Natural killer cell treated with Interleukin-12 subunit alpha and Interleukin-12 subunit beta and Interleukin-15 and Interleukin-18, amount 100 ng/mL, for 72 hours (primary cell): ENCODE measurements at places on chromosomes 5 and 9. TPM values are rescaled to one million over a fixed set of nuclear protein-coding genes. Genes with fewer than 3 reads are reported as not detected.

PCDHB5 gene
- not detected for total RNA-seq

IGFBPL1 gene
- total RNA-seq, result not detected

INSL4 gene
- not detected for total RNA-seq

UQCRQ gene
- total RNA-seq, result 366 TPM

PCDHGA5 gene
- 0.36 TPM for total RNA-seq

NCS1 gene
- total RNA-seq, result 38.1 TPM

SHLD3 gene
- 7.1 TPM for total RNA-seq

PCDHGA2 gene
- total RNA-seq, result not detected

DNA sequence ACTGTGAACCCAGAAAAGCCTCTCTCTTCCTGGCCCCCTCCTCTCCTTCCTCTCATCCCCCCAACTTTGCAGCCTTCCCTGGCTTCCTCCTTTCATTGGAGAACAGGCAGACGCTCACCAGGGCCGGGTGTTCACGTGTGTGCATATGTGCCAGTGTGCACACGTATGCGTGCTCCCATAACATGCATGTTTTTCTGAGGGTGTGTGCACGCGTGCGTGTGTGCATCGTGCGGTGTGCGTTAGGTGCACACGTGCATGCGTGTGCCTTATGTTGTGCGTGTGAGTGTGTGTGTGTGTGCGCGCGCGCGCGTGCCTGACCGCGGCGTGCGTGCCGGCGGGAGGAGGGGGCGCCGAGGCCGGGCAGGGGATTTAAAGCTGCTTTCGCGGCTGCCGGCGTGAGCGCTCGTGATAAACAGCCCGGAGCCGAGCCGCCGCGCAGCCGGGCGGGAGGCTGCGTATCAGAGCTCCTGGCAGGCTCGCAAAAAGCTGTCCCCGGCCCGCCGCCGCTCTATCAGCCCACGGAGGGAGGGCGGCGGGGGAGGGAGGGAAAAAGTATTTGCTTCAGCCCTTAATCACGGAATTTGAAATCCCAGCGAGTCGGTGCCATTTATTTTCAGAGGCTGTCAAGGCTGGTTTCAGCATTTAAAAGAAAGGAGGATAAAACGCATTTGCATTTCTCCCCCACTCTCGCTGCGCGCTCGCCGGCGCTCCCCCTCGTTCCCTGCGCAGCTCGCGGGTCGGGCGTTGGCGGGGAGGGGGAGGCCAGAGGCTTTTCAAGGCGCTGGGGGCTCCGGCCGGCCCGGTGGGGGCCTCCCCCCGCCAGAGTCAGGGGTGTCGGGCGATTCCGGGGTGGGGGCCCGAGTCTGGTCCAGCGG, 183.9 kb downstream of the C9orf50 start:
- no peak for DNase-seq
- H3K27me3 ChIP-seq, result peaks cover 30% of the 10 kb centered on the region
- H3K4me3 ChIP-seq, result peak overlapping the region; percentile 77
- H3K4me1 ChIP-seq, result peaks cover 21% of the 10 kb centered on the region
- H3K27ac ChIP-seq, result no peak overlapping the region

GRCh38 chr5:9324348-9325077, 221.4 kb downstream of the SEMA5A start:
- no peak for DNase-seq
- no peaks in the 10 kb centered on the region for H3K36me3 ChIP-seq
- H3K4me1 ChIP-seq, result no peaks in the 10 kb centered on the region
- H3K27ac ChIP-seq, result no peak overlapping the region
- no peaks in the 10 kb centered on the region for H3K27me3 ChIP-seq

- no peaks in the 10 kb centered on the region for H3K4me1 ChIP-seq
- H3K4me3 ChIP-seq, result no peak overlapping the region
- peaks cover 4% of the 10 kb centered on the region for H3K36me3 ChIP-seq
- no peak for DNase-seq
- no peak overlapping the region for H3K27ac ChIP-seq
- no peaks in the 10 kb centered on the region for H3K27me3 ChIP-seq
Observed at GRCh38 chr5:45205403-45205961, 396.7 kb downstream of the MRPS30 start.

DNA sequence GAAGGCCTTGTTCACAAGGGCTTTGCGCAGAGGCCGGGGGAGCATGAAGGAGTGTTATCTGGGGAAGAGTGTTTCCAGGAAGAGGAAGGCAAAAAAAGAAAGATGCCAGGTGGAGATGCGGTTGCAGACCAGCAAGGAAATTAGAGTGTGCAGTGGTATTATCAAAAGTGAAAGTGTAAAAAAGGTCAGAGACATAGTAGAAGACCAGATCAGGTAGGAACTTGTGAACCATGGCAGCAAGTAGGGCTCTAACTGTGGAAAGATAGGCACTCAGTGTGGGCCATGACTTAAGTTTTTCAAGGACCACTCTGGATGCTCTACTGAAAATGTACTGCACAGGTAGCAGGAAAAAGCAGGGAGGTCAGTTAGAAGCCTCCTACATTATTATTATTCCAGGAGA, 90.1 kb upstream of the SPOCK1 start:
- H3K36me3 ChIP-seq, result peaks cover 4% of the 10 kb centered on the region
- peaks cover 60% of the 10 kb centered on the region for H3K27me3 ChIP-seq
- H3K4me1 ChIP-seq, result peaks cover 6% of the 10 kb centered on the region
- H3K4me3 ChIP-seq, result no peak overlapping the region
- DNase-seq, result no peak

DNA sequence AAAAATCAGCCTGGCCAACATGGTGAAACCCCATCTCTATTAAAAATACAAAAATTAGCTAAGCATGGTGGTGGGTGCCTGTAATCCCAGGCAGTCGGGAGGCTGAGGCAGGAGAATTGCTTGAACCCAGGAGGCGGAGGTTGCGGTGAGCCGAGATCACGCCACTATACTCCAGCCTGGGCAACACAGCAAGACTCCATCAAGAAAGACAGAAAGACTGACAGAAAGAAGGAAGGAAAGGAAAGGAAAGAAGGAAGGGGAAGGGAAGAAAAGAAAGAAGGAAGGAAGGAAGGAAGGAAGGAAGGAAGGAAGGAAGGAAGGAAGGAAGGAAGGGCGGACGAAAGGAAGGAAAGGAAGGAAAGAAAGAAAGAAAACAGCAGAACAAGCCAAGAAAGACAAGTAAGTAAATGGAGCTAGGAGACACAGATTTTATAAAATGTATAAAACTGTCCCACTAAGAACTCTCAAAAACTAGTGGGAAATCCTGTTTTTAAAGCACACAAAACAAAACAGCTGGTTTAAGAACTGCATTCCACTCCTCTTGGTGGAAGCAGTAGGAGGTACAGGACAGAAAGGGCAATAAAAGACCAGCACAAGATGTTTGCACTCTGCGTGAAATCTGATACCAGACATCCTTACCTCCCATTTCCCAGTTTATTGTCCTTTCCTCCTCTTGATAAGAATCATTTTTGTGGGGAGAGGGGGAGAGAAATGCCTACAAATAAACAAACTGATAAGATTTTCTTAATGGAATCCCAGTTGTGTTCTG, 46.7 kb downstream of the MYO10 start:
- DNase-seq, result no peak
- no peaks in the 10 kb centered on the region for H3K27me3 ChIP-seq
- H3K27ac ChIP-seq, result no peak overlapping the region
- no peaks in the 10 kb centered on the region for H3K36me3 ChIP-seq

DNA sequence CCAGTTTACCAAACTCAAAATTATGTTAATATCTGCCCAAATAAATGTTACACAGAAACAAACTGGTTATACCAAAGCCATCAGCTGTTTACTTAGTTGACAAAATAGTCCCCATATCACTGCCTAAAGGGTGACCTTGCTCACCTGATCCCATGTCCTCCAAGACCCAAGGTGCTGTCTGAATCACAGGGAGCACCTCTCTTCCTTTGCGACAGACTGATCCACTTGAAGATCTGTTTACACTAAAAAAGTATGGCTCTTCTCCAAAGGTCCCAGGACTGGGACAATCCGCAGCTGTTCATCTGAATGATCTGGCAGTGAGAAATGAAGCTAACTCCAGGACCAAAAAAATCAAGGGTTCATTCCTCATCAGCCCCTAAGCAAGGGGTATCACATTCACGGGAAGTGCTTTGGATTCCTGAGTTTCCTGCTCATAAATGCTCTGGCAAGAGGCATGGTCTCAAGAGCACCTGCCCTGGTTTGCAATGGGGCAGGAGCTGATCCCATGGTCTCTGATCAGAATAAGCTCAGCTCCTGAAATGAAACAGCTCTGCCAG, 5.0 kb downstream of the PRUNE2 start:
- peaks cover 65% of the 10 kb centered on the region for H3K27me3 ChIP-seq
- no peak overlapping the region for H3K27ac ChIP-seq
- DNase-seq, result no peak
- no peaks in the 10 kb centered on the region for H3K36me3 ChIP-seq

GRCh38 chr5:56229111-56229510, 4.0 kb downstream of the ANKRD55 start:
- no peak overlapping the region for H3K27ac ChIP-seq
- H3K4me1 ChIP-seq, result peaks cover 4% of the 10 kb centered on the region
- DNase-seq, result no peak
- no peak overlapping the region for H3K4me3 ChIP-seq
- no peaks in the 10 kb centered on the region for H3K36me3 ChIP-seq
- H3K27me3 ChIP-seq, result peaks cover 14% of the 10 kb centered on the region

DNA sequence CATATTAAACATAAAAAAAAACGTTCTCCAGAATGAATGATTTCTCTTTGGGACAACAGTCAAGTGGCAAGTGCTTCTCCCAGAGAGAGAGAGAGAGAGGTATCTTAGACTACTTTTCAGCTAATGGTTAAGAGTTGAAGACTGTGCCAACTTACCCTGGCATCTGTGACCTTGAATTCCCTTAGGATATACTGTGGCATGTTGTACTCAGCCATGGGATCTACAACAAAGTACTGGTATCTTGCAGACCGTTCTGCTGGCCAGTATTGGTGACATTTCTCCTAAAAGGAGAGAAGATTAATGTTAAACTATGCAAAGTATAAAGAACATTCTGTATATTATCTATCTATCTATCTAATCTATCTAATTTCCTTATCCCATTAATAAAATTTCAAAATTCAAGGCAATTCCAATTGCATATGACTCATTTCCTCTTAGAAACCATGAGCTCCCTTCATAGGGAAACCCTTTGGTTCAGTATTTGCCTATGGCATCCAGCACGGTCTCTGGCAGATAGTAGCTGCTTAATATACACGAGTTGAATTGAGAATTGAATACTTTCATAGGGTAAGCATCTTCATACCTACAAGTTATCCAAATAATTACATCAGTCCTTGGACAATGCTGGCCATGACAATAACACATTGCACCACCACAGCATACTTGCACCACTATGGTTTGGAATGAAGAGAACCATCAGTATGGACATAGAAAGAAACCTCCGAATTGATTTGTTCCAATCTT, 539.4 kb upstream of the DMAC1 start:
- H3K4me1 ChIP-seq, result no peaks in the 10 kb centered on the region
- no peak for DNase-seq
- H3K27ac ChIP-seq, result no peak overlapping the region
- peaks cover 12% of the 10 kb centered on the region for H3K27me3 ChIP-seq
- H3K4me3 ChIP-seq, result no peak overlapping the region

GRCh38 chr5:104594850-104595249, 1032.3 kb upstream of the NUDT12 start:
- H3K36me3 ChIP-seq, result peaks cover 17% of the 10 kb centered on the region
- H3K27ac ChIP-seq, result no peak overlapping the region
- no peak for DNase-seq
- H3K4me3 ChIP-seq, result no peak overlapping the region

- no peak overlapping the region for H3K4me3 ChIP-seq
- no peak overlapping the region for H3K27ac ChIP-seq
- DNase-seq, result no peak
- H3K4me1 ChIP-seq, result no peaks in the 10 kb centered on the region
- H3K36me3 ChIP-seq, result no peaks in the 10 kb centered on the region
Observed at GRCh38 chr5:158456756-158457155, 597.8 kb upstream of the CLINT1 start.

DNA sequence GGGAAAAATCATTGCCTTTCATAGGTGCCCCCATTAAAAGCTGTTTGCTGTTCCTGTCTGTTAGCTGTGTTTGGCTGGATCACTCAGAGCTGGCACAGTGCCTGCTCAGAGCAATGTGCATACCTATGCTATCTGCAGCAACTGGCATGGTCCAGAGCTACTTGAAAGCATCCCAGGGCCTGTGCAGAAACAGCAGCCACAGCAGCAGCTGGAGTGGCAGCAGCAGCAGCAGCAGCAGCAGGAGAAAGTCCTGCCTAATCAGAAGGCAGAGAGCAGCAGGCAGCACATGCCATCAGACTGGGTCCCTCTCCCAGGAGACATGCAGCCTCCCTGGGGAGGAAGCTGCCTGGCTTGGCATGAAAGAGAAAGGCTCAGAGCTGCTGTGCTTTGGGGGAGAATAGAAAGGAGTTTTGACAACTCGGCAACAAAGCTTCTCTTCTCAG, 243.8 kb upstream of the WWC1 start:
- H3K27me3 ChIP-seq, result peaks cover 16% of the 10 kb centered on the region
- H3K4me3 ChIP-seq, result no peak overlapping the region
- H3K4me1 ChIP-seq, result no peaks in the 10 kb centered on the region

GRCh38 chr9:21672761-21673160, 129.7 kb upstream of the MTAP start:
- no peak overlapping the region for H3K27ac ChIP-seq
- peaks cover 10% of the 10 kb centered on the region for H3K4me1 ChIP-seq
- DNase-seq, result no peak
- H3K4me3 ChIP-seq, result no peak overlapping the region
- peaks cover 39% of the 10 kb centered on the region for H3K27me3 ChIP-seq

- H3K4me1 ChIP-seq, result peaks cover 8% of the 10 kb centered on the region
- peaks cover 8% of the 10 kb centered on the region for H3K36me3 ChIP-seq
Observed at GRCh38 chr5:156991714-156992113, 28.7 kb upstream of the TIMD4 start.

- peaks cover 6% of the 10 kb centered on the region for H3K36me3 ChIP-seq
- no peak for DNase-seq
- no peak overlapping the region for H3K27ac ChIP-seq
- peaks cover 45% of the 10 kb centered on the region for H3K4me1 ChIP-seq
- no peaks in the 10 kb centered on the region for H3K27me3 ChIP-seq
Observed at GRCh38 chr5:169945831-169946261, 34.4 kb downstream of the INSYN2B start.

DNA sequence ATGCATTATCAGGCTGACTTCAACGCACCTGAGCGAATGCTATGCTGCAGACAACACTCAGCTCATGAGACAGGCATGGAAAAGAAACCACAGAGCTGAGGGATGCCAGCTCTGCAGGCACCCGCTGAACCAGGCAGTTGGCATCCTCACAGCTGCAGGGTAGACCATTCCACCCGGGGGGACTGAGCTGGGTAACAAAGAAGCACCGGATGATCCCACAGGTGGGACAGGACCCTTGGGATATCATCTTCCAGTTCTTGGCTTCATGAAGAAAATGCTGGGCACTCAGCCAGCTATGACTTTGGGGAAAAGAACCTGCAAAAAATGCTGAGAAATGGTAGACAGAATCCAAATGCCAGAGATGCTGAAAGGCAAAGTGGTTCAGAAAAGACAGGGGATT, 9.6 kb downstream of the EPB41L4B start:
- no peaks in the 10 kb centered on the region for H3K4me1 ChIP-seq
- no peak overlapping the region for H3K27ac ChIP-seq
- H3K4me3 ChIP-seq, result no peak overlapping the region
- no peak for DNase-seq

DNA sequence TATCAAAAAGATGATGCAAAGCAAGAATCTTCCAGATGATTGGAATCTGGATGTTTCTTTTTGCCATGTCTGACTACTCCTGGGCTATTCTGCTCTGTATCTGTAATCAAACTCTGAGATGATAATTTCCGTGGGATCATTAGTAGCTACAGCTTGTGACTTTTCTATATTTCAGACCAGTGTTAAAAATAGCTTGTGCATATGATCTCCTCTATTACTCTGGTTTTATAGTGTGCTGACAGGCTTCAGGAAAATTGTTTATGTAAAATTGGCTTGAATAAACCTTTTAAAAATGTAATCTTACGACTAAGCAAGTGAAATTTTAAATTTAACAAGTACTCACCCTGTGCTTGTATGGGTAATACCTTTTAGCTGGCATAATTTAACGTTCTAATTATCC, 40.4 kb downstream of the NAA35 start:
- H3K4me3 ChIP-seq, result no peak overlapping the region
- H3K27me3 ChIP-seq, result no peaks in the 10 kb centered on the region
- peaks cover 59% of the 10 kb centered on the region for H3K36me3 ChIP-seq
- no peak overlapping the region for H3K27ac ChIP-seq
- DNase-seq, result no peak
